ENCODE measurements at places on chromosomes 11 and 22. TPM values are rescaled to one million over a fixed set of nuclear protein-coding genes. Genes with fewer than 3 reads are reported as not detected.

MFRP gene
- total RNA-seq, result not detected

VWA5A gene
- 1.3 TPM for total RNA-seq

- DNase-seq, result no peak
- no peaks in the 10 kb centered on the region for H3K27me3 ChIP-seq
- H3K27ac ChIP-seq, result no peak overlapping the region
- peaks cover 21% of the 10 kb centered on the region for H3K4me1 ChIP-seq
Observed at GRCh38 chr11:114258696-114259095, 37.5 kb upstream of the NNMT start.

GRCh38 chr11:108895579-108896480 lies 231.0 kb downstream of the DDX10 start:
- H3K36me3 ChIP-seq, result no peaks in the 10 kb centered on the region
- H3K4me1 ChIP-seq, result peaks cover under 1% of the 10 kb centered on the region
- no peak overlapping the region for H3K27ac ChIP-seq
- H3K4me3 ChIP-seq, result no peak overlapping the region
- no peak for DNase-seq

DNA sequence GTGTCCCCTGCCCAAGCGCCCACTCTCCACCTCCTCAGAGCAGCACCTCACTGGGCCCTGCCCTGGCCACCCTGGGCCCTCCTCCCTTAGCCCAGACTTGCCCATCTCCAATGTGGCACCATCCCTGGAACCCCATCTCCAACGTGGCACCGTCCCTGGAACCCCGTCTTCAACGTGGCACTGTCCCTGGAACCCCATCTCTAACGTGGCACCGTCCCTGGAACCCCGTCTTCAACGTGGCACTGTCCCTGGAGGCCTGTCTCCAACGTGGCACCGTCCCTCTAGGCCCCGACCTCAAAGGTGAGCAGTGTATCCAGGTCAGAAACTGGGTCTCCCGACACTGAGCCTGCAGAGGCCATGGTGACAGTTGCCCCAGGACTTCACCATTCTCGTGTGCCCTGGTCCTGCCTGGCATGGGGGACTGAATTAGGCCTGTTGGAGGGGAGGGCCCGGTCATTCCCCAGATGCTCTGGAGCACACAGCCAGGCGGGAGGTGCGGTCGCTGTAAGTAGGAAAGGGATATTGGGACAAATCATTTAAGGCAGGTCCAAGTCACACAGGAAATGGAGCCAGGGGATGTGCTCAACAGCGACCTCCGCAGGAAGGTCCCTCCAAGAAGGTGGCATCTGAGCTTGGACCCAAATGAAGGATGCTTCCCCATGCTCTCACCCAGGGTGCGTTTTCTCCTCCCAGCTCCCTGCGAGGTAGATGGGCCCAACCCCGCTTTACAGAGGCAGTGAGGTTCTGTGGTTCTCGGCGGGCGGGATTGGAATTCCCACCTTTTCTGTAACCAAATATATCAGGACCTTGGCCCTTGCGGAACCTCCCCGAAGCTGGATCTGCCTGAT lies 2.4 kb upstream of the CTSD start:
- H3K4me3 ChIP-seq, result no peak overlapping the region
- H3K36me3 ChIP-seq, result no peaks in the 10 kb centered on the region
- no peak overlapping the region for H3K27ac ChIP-seq

- no peak overlapping the region for H3K27ac ChIP-seq
- no peaks in the 10 kb centered on the region for H3K27me3 ChIP-seq
- DNase-seq, result no peak
- H3K36me3 ChIP-seq, result no peaks in the 10 kb centered on the region
Observed at GRCh38 chr11:97574976-97575665, 1185.3 kb downstream of the JRKL start.

GRCh38 chr22:49010901-49011300 lies 816.8 kb downstream of the BRD1 start:
- no peak for DNase-seq
- no peak overlapping the region for H3K4me3 ChIP-seq
- no peaks in the 10 kb centered on the region for H3K27me3 ChIP-seq

DNA sequence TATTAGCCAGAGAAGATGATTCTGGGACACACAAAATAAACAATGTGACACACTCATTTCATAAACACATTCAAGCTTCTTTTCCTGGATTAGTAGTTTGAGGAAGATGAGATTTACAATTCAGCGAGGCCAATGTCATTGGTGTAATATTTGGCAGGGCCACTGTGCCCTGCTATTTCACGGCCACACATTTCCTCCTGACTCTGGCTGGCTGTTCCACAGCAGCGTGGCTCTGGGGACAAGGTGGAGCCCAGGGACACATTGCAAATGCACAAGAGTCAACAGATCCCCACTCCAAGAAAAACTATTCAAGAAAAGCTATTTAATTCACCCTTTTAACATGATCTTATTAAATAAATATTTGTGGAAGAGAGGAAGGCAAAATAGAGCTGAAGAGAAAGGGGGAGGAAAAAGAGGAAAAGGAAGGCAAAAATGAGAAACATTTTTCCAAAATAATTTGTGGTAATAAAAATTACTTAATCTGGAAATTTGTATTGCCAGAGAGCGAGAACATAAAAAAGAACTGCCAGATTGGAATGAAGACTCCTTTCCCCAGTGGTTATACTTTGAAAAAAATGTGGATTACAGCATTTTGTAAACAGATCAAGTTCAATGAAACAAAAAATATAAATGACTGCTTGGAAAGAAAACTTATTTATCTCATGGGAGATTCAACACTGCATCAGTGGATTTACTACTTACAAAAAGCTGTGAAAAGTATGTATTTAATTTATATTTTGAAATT lies 27.1 kb downstream of the NXPE2 start:
- no peaks in the 10 kb centered on the region for H3K36me3 ChIP-seq
- H3K27ac ChIP-seq, result no peak overlapping the region
- no peak for DNase-seq
- H3K4me1 ChIP-seq, result no peaks in the 10 kb centered on the region

MIAT gene
- total RNA-seq, result 0.41 TPM

- no peak overlapping the region for H3K4me3 ChIP-seq
- H3K27me3 ChIP-seq, result peaks cover 2% of the 10 kb centered on the region
- H3K27ac ChIP-seq, result no peak overlapping the region
- no peaks in the 10 kb centered on the region for H3K4me1 ChIP-seq
- H3K36me3 ChIP-seq, result no peaks in the 10 kb centered on the region
Observed at GRCh38 chr11:17610085-17610894, 63.2 kb downstream of the OTOG start.

- H3K27me3 ChIP-seq, result no peaks in the 10 kb centered on the region
- peaks cover 49% of the 10 kb centered on the region for H3K4me1 ChIP-seq
Observed at GRCh38 chr22:35380013-35380412, 883 bp upstream of the HMOX1 start.

DNA sequence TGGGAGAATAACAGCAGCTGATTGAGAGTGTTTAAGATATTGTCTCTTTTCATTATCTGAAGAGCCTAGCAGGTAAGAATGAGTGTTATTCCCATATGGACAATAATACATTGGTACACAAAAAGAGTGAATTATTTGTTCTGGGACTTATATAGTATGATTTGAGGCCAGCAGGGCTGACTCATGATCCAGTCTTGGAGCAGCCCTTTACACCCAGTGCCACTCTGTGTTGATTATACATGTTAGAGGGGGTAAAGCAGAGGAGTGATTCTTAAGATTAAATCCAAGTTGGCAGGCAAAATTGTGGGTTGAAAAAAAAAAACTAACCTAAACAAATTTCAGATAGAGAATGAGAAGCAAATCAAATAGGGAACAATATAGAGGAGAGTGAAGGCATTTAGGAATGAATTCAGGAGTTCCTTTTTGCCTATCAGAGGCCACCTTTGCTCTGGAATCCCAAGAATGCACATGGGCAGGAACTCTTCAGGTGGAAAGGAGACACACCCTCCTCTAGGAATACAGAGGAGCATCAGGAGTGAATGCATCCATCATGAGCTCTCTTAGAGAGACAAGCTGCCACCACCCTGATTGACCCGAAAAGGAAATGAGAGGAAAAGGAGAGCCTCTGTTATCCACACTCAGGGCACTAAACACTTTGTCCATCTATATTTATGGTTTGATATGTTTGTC lies 19.2 kb upstream of the MRGPRX1 start:
- peaks cover 19% of the 10 kb centered on the region for H3K4me1 ChIP-seq
- no peak overlapping the region for H3K4me3 ChIP-seq
- peak overlapping the region; percentile 95 for H3K27ac ChIP-seq
- peak; percentile 66 for DNase-seq
- no peaks in the 10 kb centered on the region for H3K27me3 ChIP-seq

All from Caco-2 (cell line).